ENCODE measurements at places on chromosomes 2 and 18.

- DNase-seq, result no peak
Observed at GRCh38 chr2:1739961-1740715, 4.2 kb downstream of the PXDN start.

- no peak for DNase-seq
Observed at GRCh38 chr2:224922142-224922727, 120.0 kb downstream of the DOCK10 start.

DNA sequence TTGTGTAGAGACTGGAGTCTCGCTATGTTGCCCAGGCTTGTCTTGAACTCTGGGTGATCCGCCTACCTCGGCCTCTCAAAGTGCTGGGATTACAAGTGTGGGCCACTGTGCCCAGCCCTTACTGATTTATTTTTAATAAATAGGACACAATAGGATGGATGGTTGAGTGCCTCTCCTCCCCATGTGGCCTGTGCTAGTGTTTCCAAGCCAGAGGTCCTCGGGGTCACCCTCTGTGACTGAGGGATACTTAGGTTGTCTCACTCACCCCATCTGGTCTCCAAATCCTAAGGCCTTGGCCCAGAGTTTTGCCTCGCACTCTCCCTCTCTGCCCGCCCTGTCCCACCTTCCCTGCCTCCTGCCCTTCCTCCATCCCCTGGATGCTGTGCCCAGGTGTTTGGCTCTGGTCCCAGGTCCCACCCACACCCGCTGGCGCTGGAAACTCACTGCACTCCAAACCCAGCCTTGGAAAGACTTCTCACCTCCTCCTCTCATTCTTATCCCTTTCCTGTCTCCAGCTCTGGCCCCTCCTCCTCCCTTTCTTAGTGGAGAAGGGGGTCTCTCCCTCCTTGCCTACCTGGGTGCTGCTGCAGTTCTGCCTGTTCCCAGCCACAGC, 4.7 kb upstream of the ECEL1 start:
- no peak for DNase-seq

DNA sequence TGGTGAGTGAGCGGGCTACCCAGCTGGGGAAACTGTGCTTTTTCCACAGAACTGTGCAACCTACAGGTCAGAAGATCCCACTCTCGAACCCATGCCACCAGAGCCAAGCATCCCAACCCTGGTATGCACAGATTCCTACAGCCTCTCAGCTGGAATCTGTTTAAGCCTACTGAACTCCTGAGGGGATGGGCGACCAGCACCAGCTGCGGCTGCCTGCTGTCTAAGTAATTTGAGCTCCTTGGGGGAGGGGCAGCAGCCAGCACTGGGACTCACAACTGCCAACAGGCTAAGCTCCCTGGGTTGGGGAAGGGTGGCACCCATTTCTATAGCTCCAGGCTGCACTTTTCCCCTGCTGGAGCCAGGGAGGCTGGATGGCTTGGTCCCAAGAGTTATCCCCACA, 11.8 kb downstream of the CYP27C1 start:
- DNase-seq, result no peak

DNA sequence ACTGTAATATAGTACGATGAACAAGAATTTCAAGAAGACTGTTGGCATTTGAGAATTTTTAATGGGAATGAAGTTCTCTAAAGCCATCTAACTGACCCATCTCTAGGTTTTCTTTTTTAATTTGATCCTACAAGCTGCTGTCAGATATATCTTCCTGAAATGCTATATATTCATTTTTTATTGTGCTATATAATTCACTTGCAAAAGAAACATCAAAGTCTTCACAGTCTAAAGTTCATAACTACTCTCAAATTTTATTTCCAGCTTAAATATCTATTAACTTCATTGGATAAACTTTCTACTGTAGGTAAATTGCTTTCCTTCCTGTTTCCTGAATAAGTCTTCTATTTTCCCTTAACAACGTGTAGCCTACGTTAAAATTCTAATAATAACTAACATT, 3.7 kb downstream of the SCYGR2 start:
- DNase-seq, result no peak
